Large intestine (tissue), 12 donors: ENCODE measurements at places on chromosomes 2 and 18.

- H3K4me1 ChIP-seq, result no peaks in the 10 kb centered on the region
- H3K4me3 ChIP-seq, result no peak overlapping the region
- no peak overlapping the region for H3K27ac ChIP-seq
- no peaks in the 10 kb centered on the region for H3K36me3 ChIP-seq
- no peak for DNase-seq
Observed at GRCh38 chr2:68235090-68235489, 17.2 kb downstream of the PPP3R1 start.

DNA sequence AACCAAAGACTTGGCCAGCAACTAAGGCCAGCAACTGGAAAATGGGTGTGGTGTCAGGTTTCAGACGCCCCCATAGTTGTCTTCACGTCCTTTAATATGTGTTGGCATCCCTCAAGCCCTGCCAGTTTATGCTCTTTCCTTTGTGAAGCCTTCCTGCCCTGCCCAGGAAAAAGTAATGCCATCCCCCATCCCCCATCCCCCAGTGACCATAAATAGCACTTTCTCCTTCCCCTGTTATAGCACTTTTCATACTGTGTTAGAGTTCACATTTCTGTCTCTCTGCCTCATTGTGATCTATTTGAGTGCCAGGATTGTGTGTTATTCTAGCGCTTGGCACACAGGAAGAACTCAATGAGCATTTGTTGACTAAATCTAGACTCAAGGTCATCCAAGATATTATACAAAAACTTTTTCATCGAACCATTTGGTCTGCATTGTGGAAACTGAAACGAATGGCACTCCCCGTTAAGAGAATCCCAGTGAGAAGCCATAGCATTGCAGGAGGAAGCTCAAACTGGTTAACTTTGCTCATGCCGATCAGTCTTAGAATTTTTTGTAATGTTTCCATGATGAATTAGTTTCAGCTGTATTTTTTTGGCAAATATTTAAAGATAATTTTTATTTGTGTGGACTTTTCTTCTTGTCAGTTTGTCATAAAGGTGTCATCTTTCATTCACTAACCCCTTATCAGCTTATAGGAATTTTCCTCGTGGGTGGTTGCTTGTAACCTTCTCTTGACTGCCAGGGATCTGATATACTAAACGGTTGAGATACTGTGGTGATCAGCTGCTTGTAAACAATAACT, 15.7 kb downstream of the CRIM1 start:
- peaks cover 42% of the 10 kb centered on the region for H3K4me1 ChIP-seq
- H3K27me3 ChIP-seq, result no peaks in the 10 kb centered on the region
- DNase-seq, result peak; percentile 30
- no peak overlapping the region for H3K27ac ChIP-seq
- H3K4me3 ChIP-seq, result no peak overlapping the region
- H3K36me3 ChIP-seq, result no peaks in the 10 kb centered on the region

DNA sequence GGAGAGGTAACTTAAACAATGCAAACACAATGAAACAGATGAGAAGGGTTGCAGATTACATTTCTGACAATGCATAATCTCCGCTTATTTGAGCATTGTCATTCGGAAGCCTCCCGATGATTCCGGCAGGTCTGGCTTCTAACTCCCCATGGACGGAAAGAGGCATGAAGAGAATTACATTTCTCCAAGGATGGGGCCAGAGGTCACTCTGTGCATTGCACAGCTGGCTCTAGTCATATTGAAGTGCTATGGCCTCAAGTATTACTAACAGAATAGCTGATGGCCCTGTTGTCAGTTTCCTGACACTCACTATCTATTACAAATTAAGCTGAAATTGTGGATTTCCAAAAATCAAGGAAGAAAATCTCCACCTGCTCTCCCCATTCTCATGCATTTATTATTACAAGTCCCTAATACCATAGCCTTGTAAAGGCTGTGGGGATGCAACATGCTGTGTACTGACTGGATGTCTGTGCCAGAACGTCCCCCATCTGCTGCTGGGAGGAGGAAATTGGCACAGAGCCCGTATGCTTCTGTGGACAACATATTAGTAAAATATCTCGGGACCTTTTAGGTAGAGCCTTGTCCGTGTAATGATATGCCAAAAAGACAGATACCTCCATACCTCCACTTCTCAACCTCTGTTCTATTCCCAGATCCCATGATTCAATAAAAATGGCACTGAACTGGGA, 168.1 kb downstream of the SETBP1 start:
- H3K4me1 ChIP-seq, result no peaks in the 10 kb centered on the region
- H3K4me3 ChIP-seq, result no peak overlapping the region
- H3K27me3 ChIP-seq, result no peaks in the 10 kb centered on the region
- no peak for DNase-seq
- no peak overlapping the region for H3K27ac ChIP-seq

- H3K36me3 ChIP-seq, result no peaks in the 10 kb centered on the region
- H3K27ac ChIP-seq, result no peak overlapping the region
- H3K4me3 ChIP-seq, result no peak overlapping the region
- H3K4me1 ChIP-seq, result no peaks in the 10 kb centered on the region
- peaks cover 38% of the 10 kb centered on the region for H3K27me3 ChIP-seq
- no peak for DNase-seq
Observed at GRCh38 chr2:5668682-5669250, 23.4 kb upstream of the SOX11 start.

GRCh38 chr2:75180476-75180875, 18.8 kb downstream of the TACR1 start:
- H3K27ac ChIP-seq, result no peak overlapping the region
- no peaks in the 10 kb centered on the region for H3K27me3 ChIP-seq
- no peak for DNase-seq
- no peaks in the 10 kb centered on the region for H3K36me3 ChIP-seq
- H3K4me3 ChIP-seq, result no peak overlapping the region
- no peaks in the 10 kb centered on the region for H3K4me1 ChIP-seq

DNA sequence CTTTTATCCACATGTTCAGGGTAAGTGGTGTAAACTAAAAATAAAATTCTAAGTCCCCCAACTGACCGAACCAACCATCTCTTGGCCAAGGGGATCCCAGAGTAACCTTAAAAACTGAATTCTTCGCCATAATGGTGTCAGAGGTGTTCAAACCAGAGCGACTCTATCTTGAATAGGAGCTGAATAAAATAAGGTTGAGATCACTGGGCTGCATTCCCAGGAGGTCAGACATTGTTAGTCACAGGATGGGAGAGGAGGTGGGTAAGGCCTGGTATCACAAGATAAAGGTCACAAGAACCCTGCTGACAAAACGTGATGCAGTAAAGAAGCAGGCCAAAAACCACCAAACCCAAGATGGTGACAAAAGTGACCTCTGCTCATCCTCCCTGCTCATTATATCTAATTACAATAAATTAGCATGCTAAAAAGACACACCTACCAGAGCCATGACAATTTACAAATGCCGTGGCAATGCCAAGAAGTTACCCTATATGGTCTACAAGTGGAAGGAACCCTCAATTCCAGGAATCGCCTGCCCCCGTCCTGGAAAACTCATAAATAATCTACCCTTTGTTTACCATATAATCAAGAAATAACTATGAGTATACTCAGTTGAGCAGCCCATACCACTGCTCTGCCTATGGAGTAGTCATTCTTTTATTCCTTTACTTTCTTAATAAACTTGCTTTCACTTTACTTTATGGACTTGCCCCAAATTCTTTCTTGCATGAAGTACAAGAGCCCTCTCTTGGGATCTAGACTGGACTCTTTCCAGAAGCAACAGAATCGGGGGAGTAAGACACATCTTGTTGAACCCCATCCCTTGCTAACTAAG, 302.4 kb downstream of the STK39 start:
- H3K36me3 ChIP-seq, result no peaks in the 10 kb centered on the region
- no peak for DNase-seq
- H3K4me1 ChIP-seq, result no peaks in the 10 kb centered on the region
- H3K27me3 ChIP-seq, result no peaks in the 10 kb centered on the region
- H3K27ac ChIP-seq, result no peak overlapping the region
